Hematopoietic multipotent progenitor cell treated with erythropoietin and hydrocortisone succinate and interleukin-3 and kit ligand, for 17 days (in vitro differentiated cells): ENCODE measurements at places on chromosomes 12 and 14.
A peak's percentile ranks its signal among the peaks of the same experiment; 100 is the strongest.

DNA sequence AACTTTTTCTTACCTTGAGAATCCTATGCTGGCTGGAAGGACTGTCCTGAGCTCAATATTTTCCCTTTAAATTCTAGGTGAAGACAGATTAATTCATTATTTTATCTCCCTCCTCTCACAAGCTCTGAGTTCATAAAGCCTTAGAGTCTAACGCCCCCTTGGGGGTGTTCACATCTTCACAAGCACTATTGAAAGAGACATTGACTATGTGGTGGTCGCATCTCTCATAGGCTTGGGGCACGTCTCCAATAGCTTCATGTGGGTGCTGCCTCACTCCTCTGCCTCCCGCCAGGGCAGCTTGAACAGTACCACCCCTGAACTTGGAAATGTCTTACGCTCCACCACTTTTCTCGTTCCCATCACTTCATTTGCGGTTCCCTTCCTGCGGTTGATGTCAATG, 106.2 kb downstream of the UNC79 start:
- DNase-seq: no peak

GRCh38 chr14:90970167-90970600, 90.3 kb downstream of the RPS6KA5 start:
- no peak for DNase-seq

GRCh38 chr12:105705765-105706164, 375.3 kb downstream of the C12orf75 start:
- no peak for DNase-seq

GRCh38 chr14:100078997-100079725, 13.9 kb downstream of the EVL start:
- DNase-seq: no peak

DNA sequence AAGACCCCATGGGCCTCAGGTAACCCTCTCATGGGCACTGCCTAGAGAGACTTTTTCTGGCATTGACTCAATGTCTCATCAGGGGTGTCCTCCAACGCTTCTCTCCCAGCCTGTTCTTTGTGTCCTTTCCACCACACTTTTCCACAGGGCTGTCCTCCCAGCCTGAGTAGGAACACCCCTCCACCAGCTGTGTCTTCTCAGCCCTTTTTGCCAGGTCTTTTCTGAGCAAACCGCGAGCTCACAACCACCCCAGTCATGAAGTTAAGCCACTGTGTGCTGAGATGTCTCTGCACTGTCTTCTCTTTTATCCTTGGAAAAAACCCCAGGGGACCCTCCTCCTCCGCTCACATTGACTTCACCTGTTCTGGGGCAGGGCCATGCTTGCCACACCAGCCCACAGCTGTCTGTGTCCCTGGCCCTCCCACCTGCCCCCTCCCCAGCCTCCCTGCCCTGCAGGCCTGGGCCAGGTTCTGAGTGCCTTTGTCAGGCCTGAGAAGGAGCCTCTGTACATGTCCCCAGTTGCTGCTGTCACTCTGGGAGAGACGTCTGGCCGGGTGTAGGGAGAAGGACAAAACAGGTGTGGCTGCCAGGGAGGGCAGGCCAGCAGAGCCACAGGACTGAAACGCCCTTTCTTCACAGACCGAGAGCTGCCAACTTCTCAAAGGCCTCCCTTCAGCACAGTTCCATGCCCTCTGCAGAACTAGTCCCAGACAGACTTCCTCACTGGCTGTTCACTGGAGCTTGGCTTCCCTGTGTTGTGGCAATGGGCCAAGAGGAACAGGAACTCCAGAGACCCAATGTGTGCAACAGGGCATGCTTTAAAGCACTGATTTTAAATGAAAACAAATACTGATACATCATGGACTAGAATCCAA, 50.5 kb upstream of the PNMA1 start:
- peak; percentile 55 for DNase-seq

DNA sequence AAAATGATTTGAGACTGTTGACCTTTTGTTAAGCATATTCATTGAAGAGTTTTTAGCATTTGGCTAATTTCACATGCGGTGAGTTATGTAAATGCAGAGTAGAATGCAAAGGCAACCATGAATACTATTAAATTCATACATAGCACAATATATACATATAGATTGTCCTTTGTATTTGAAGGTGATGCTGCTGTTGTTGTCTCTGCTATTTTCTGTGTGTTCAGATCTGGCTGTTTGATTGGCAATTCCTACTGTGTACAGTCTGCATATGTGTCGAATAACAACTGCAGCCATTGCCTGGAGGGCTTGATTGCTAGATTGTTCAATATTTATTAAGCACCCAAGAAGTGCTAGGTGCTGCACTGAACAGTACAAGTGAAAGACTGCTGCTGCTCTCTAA, 187.4 kb downstream of the FOXG1 start:
- no peak for DNase-seq

DNA sequence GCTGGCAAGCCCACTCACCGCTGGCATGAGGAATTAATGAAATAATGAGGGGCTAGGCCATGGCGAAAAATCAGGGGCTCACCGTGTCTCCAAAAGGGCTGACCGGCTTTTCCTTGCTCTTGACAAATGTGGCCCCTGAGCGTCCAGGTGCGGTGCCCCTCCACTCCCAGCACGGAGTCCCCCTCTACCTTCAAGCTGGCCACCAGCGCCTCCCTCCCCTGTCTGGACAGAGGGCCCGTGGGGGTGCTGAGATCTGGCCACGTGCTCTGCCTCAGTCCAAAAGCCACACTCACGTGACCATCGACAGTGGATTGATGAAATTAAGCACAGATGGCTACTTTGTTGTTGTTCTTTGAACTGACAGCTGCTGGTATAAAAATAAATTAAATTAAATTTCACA, 78.8 kb upstream of the BCL11B start:
- DNase-seq: no peak

DNA sequence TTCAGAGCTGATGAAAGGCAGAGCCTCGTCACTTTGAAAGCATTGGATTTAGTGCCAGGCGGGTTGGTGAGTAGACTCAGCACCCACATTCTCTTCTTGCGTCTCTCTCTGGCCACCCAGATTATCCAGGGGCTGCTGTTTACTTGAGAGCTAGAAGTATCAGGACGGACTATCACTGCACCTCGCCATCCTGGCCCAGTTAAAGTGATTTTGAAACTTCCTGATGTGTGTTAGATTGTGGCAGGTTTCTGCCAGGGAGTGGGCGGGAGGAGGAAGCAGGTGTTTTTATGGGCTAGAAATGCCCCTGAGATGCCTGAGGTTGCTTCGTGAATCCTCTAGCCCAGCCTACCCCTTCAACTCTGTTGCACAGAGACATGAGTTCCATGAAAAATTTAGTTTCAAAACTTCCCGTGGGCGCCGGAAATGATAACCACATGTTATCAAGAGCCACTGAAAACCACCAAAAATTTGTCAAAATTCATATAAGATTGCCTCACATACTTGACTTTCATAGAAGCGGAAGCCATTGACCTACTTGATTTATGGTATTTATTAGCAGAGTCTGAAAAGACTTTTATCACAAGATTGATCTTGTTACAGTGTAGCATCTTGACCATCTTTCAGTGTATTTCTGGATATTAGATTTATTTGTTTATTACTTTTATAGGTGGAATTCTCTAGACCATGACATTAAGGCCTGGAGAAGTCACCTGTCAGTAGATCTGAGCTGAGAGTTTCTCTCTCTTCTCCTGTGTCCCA, 466.0 kb downstream of the RAD51B start:
- no peak for DNase-seq

GRCh38 chr12:33012226-33012625, 115.6 kb upstream of the PKP2 start:
- DNase-seq: no peak

DNA sequence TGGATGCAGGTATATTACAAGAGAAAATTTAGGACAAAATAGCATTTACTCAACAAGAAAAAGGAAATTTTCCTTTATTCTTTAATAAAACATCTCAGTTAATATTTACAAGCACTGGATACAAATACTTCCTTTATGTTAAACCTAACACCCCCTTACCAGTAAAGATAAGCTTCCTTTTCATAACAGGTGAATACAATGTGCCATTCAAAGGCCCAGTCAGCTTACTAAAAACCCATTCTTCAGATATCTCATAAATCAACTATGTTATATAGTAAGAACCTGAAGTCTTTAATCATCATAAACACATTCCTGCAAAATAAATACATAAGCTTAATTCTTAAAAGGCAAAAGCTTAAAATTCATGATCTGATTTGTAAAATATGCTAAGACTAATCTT, 52.6 kb downstream of the LRP6 start:
- DNase-seq: no peak

- DNase-seq: peak; percentile 94
Measured at GRCh38 chr14:101964297-101965180, at the start of gene DYNC1H1. DYNC1H1 (plus strand) TSS chr14:101964573; CDS start chr14:101964692, 119 bp downstream.

DNA sequence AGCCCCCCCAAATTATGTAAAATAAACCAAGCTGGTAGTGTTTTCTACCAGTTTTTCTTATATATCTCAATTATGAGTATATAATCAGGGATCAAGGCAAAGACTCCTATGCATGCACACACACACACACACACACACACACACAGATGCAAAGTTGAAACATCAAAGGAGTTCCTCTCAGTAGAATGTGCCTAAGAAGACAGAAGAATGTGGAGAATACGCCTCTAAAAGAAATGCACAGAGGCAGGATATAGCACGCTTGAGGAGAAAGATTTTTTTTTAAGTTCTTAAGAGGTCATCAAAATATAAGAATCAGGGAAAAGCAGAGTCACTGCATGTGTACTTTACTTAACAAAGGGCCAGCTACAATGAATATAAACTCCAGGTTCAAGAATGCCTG, 138.2 kb upstream of the CLEC14A start:
- no peak for DNase-seq

DNA sequence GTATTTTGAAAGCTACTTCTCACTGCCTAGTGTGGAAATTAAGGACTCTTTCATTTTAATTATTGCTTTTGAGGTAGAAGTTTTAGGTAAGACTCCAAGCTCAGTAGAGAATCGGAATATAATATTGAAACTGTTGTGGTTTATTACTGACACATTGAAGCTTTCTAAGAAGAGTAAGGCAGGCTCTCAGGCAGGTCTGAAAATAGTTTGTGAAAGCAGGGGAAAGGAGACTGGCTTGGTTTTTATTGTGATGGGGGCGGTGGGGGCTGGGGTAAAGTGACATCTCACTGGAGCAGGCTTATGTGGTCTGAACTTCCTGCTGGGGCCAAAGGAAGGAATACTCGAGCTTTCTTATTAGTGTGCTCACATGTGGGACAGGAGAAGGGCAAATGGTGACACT, 79.5 kb downstream of the OTOGL start:
- DNase-seq: no peak

- no peak for DNase-seq
Measured at GRCh38 chr12:38689704-38690103, 215.7 kb downstream of the CPNE8 start.

DNA sequence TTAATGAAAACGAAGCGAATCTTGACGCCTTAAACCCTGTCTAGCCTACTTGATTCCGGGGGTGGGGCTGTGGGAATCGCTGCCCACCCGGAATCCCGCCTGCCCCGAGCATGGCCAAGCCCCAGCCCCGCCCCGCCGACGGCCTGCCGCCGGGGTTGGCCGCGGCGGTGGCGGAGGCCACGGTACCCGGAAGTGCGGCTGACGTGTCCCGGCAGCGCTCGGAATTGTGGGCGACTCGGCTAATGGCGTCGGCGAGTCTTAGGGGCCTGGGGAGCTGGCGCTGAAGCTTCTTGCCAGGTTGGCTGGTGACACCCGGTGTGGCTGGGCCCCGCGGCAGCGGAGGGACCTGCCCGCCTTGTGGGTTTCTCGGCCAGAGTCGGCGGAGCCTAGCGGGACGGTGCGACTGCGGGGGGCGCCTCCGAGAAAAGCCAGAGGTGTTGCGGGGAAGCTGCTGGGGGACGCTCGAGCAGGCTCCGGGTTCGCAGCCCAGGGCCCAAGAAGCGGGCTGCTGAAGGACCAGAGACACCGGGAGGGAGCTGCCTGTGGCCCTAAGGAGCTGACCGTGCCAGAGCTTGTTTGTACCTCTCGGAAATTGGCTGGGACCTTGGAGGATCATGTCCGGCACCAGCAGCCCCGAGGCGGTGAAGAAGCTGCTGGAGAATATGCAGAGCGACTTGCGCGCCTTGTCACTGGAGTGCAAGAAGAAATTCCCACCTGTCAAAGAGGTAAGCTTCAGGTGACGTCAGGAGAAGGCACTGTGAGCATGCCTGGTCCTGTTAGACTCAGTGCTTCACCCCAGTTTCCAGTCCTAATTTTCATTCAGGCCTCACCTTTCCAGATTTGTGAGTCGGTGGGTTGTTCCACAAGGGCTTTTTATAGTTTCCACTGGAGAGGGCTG, at the start of gene MON2:
MON2 (plus strand) TSS at position 233 of the 898 bp plus-strand sequence; CDS start at position 615, 382 bp downstream.
- DNase-seq: peak; percentile 83

GRCh38 chr14:26841326-26841725, 243.5 kb upstream of the NOVA1 start:
- no peak for DNase-seq

DNA sequence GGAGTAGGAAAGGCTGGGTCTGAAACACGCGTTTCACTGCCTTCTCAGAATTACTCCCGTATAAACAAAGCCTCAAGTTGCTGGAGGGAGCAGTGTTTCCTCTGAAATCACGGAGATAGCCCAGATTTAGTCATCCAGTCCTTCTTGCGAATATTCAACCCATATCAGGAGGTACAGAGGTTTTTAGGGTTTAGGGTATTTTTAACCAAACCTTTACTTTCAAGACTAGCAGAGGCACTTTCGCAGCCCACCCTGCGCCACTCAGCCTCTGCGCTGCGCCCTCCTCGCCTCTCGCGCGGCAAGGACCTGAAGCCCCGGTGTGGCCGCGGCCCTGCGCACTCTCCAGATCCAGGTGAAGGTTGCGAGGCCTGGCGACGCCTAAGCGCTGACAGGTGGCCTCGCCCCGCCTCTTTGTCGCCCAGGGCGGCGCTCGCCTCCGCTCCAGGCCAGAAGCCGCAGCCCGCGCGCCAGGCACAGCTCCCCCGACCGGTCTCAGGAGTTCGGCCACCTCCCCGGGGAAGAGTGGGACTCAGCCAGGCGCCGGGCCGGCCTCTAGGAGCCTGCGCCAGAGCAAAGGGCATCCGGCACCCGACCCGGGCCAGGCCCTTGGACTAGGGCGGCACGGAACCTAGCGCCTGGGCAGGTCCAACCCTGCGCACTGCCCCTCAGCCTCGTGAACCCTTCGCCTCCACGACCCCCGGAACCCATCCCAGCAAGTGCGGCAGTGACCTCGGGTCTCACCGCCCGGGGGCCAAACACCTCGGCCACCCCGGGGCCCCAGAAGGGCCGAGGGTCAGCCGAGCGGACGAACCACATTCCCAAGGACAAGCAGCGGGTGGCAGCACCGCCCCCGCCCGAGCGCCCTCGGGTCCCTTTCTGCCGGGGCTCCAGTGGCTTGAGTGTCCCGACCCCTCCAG, 1.8 kb upstream of the SAMD4A start:
- DNase-seq: no peak

GRCh38 chr14:61611880-61612630, 83.3 kb upstream of the HIF1A start:
- no peak for DNase-seq

- no peak for DNase-seq
Measured at GRCh38 chr14:96090441-96091148, 51.4 kb downstream of the C14orf132 start.
